ENCODE measurements at places on chromosomes 12 and 14.

DNA sequence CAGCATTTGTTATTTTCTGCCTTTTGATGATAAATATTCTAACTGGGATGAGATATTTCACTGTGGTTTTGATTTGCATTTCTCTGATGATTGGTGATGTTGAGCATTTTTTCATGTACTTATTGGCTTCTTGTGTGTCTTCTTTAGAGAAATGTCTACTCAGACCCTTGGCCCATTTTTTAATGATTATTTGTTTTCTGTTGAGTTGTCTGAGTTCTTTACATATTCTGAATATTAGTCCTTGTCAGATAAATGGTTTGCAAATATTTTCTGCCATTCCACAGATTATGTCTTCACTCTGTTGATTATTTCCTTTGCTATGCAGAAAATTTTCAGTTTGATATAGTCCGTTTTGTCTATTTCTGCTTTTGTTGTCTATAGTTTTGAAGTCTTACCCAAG lies 317.0 kb downstream of the CEP128 start:
- H3K27ac ChIP-seq = no peak overlapping the region
- no peaks in the 10 kb centered on the region for H3K36me3 ChIP-seq
- DNase-seq = no peak
- no peak overlapping the region for H3K4me3 ChIP-seq
- no peaks in the 10 kb centered on the region for H3K27me3 ChIP-seq

- H3K36me3 ChIP-seq = no peaks in the 10 kb centered on the region
- H3K27ac ChIP-seq = no peak overlapping the region
- DNase-seq = no peak
- no peak overlapping the region for H3K4me3 ChIP-seq
Measured at GRCh38 chr12:67885375-67886169, 103.7 kb upstream of the IFNG-AS1 start.

DNA sequence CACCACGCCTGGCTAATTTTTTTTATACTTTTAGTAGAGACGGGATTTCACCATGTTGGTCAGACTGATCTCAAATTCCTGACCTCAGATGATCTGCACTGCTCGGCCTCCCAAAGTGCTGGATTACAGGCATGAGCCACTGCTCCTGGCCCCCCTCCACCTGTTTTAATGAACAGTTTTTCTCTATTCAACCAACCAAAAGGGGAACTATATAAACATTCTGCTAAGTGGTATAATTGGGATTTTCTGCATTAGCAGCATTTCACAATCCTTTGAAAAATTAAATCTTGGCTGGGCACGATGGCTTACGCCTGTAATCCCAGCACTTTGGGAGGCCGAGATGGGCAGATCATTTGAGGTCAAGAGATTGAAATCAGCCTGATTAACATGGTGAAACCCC lies 44.8 kb downstream of the KNTC1 start:
- H3K4me3 ChIP-seq = no peak overlapping the region
- H3K27me3 ChIP-seq = no peaks in the 10 kb centered on the region
- DNase-seq = no peak
- H3K36me3 ChIP-seq = peaks cover 28% of the 10 kb centered on the region
- H3K27ac ChIP-seq = no peak overlapping the region

GRCh38 chr12:46660719-46661109 lies 165.1 kb downstream of the SLC38A4 start:
- peaks cover 52% of the 10 kb centered on the region for H3K4me1 ChIP-seq
- DNase-seq = no peak
- peak overlapping the region; percentile 55 for H3K27ac ChIP-seq
- H3K36me3 ChIP-seq = no peaks in the 10 kb centered on the region

GRCh38 chr14:95432144-95433093 lies 84.0 kb downstream of the SYNE3 start:
- H3K36me3 ChIP-seq = no peaks in the 10 kb centered on the region
- H3K4me3 ChIP-seq = no peak overlapping the region
- H3K4me1 ChIP-seq = no peaks in the 10 kb centered on the region
- H3K27ac ChIP-seq = no peak overlapping the region

DNA sequence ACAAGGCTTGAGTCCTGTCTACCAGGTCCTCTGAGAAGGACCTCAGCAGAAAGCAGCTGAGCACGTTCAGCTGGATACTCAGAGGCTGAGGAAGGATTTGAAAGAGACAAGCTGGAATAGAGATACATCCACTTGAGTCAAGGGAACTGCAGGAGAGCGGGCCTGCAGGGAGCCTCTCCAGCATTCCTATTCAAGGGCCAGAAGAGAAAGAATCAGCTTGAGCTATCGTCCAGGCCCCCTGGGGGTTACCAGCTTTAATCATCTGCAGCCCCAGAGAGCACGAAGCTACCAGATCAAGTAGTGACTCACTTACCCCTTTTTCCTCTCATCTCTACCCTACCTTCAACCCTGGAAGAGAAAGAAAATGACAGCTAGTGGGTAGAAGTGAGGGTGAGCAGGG lies 80.9 kb downstream of the NDUFA12 start:
- H3K27me3 ChIP-seq = no peaks in the 10 kb centered on the region
- DNase-seq = no peak
- H3K4me3 ChIP-seq = no peak overlapping the region
- H3K4me1 ChIP-seq = no peaks in the 10 kb centered on the region
- no peaks in the 10 kb centered on the region for H3K36me3 ChIP-seq
- H3K27ac ChIP-seq = no peak overlapping the region

- no peaks in the 10 kb centered on the region for H3K27me3 ChIP-seq
- H3K27ac ChIP-seq = no peak overlapping the region
- no peak overlapping the region for H3K4me3 ChIP-seq
- no peaks in the 10 kb centered on the region for H3K36me3 ChIP-seq
- DNase-seq = no peak
Measured at GRCh38 chr14:22383515-22384166, 205.4 kb downstream of the DAD1 start.

DNA sequence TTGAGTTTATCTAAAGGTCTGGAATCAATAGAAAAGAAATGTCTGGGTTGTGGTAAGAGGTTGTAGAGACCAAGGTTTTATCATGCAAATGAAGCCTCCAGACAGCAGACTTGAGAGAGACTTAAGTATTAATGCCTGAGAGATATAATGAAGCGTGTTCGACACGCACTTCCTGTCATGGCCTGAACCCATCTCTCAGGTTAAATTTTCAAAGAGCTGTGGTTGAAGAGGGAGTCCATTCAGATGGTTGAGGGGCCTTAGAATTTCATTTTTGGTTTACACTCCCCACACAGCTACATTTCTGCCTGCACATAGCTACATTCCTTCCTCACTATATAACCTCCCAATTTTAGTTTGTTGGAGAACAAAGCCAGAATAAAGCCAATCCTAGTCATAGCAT lies 10.1 kb upstream of the CLEC12A start:
- no peak for DNase-seq
- H3K36me3 ChIP-seq = no peaks in the 10 kb centered on the region
- H3K27ac ChIP-seq = no peak overlapping the region
- no peaks in the 10 kb centered on the region for H3K27me3 ChIP-seq
- H3K4me1 ChIP-seq = no peaks in the 10 kb centered on the region

DNA sequence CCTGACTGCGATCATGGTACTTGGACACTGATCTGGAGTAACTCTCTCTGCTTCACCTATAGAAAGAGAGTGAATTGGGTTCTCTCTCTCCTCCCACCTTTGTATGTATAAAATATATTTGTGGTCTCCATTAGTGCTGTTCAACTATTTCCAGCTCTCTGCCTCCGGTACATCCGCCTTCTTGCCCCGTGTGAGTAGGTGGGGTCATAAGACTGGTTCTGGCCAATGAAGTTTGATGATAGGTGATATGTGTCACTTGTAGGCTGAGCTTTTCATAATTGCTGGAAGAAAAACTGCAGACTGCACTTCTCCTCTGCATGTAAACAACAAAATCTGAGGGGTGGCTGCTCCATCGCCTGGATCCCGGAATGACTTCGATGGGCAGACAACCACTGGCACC lies 210.4 kb downstream of the EXOC5 start:
- H3K4me1 ChIP-seq = no peaks in the 10 kb centered on the region
- no peak for DNase-seq
- no peaks in the 10 kb centered on the region for H3K27me3 ChIP-seq
- H3K4me3 ChIP-seq = no peak overlapping the region

DNA sequence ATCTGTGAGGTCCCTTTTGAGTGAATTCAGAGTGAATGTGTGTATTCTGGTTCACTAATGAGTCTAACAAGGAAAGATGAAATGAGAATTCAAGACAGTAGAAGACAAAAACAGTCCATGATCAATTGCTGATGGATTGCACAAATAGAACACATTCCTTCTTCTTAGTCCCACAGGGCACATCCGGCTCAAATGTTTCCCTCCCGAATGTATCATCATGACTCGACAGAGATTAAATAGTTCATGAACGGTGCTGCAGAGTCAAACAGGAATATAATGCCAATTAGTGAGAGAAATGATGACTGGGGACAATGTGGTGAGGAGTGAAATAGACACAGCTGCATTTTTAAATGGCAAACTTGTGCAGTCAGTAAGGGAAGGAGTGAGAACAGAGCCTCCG lies 11.5 kb upstream of the SFSWAP start:
- no peaks in the 10 kb centered on the region for H3K4me1 ChIP-seq
- no peaks in the 10 kb centered on the region for H3K36me3 ChIP-seq
- H3K4me3 ChIP-seq = no peak overlapping the region
- H3K27me3 ChIP-seq = no peaks in the 10 kb centered on the region
- H3K27ac ChIP-seq = no peak overlapping the region

DNA sequence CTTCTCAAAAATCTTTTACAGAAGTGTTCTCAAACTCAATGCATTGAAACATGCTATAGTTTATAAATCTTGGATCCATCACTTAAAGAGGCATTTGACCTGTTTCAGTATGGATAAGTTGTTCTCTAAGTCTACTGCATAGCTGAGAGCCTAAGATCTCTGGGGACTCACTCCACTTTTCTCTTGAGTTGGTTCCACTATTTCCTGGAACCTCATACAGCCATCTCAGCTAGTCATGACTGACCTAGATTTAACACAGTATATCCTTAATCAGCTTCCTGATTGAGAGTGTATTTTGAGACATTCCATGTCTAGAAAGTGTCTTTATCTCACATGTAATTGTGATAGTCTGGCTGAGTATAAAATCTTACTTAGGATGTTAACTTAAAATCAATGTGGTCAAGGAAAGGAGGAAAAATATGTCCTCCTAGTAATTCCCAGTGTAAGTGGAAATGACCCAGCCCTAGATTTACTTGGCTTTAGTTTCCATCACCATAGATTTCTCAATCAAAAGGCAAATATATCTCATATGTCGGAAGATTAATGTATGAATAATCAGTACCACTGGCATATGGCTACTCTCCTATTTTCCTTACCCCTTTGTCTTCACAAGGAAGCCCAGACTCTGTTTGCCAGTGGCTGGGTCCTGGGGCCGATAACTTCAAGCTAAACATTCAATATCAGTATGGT lies 61.9 kb downstream of the KICS2 start:
- H3K36me3 ChIP-seq = no peaks in the 10 kb centered on the region
- H3K27ac ChIP-seq = no peak overlapping the region
- DNase-seq = no peak
- H3K4me3 ChIP-seq = no peak overlapping the region
- no peaks in the 10 kb centered on the region for H3K27me3 ChIP-seq

- no peaks in the 10 kb centered on the region for H3K36me3 ChIP-seq
- no peak overlapping the region for H3K4me3 ChIP-seq
- no peak for DNase-seq
- no peaks in the 10 kb centered on the region for H3K4me1 ChIP-seq
Measured at GRCh38 chr12:100490056-100490455, 16.4 kb downstream of the NR1H4 start.

DNA sequence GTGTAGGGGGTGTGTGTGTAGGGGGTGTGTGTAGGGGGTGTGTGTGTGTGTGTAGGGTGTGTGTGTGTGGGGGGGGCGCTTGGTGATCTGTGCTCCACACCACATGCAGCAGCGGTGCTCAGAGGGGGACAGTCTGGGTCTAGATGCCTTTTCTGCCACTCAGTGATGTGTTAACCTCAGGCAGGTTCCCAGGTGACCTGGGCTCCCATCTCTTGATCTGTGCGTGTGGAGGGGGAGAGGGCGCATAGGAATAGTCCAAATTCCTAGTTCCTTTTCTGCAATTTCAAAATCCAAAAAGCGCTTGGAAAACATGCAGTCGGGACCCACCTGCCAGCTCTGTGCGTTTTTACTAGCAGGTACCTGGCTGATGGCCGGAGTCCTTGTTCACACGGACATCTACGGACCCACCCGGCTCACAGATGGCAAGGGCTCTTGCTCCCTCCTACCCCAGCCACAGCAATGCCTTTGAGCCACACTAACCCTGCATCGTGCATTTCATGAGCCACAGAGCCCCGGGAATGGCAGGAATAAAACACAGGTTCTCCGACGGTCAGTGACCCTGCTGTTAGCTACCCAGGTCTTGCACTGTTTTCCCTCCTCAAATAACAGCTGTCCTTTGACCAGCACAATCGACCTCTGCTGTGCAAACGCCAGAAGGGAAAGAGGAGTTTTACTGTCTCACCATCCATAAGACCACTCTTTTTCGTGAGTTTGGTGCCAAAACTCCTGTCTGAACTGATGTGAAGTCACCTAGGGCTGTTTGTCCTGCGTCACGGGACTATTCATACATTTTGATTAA lies 120.8 kb downstream of the GLT1D1 start:
- no peaks in the 10 kb centered on the region for H3K36me3 ChIP-seq
- no peak overlapping the region for H3K27ac ChIP-seq

- no peaks in the 10 kb centered on the region for H3K27me3 ChIP-seq
- no peak overlapping the region for H3K4me3 ChIP-seq
- DNase-seq = no peak
- H3K36me3 ChIP-seq = no peaks in the 10 kb centered on the region
- H3K4me1 ChIP-seq = no peaks in the 10 kb centered on the region
Measured at GRCh38 chr12:41656454-41656853, 468.3 kb downstream of the PDZRN4 start.

DNA sequence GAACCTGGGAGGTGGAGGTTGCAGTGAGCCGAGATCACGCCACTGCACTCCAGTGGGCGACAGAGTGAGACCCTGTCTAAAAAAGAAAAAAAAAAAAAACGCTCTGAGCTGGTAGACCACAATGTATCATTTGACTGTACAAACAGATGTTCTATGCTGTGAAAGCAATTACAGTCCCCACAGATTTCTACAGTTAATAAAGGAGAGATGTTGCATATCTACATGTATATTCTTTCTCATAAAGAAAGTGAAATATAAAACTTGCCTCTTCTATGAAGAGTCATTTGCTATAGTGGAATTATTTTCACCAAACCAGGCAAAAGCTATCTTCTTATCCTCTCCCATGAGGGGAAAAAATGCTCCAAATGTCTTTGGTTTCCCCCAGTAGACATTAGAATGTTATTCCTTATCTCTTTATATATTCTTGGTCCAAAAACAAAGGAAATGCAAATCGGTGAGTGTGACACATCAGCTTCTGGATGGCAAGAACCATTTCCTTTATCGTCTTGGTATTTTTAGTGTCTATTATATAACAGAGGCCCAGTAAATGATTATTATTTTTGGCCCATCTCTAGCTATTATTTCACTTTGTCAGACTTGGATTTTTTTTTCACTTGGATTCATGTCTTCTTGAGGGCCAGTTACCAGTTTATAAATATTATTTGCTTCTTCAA lies 230.4 kb downstream of the SSPN start:
- no peak overlapping the region for H3K4me3 ChIP-seq
- no peaks in the 10 kb centered on the region for H3K27me3 ChIP-seq
- H3K27ac ChIP-seq = no peak overlapping the region
- no peaks in the 10 kb centered on the region for H3K36me3 ChIP-seq

- no peak overlapping the region for H3K27ac ChIP-seq
- no peak for DNase-seq
Measured at GRCh38 chr14:88904206-88904647, 79.8 kb downstream of the TTC8 start.

GRCh38 chr14:88386256-88386794 lies 868 bp downstream of the SPATA7 start:
- DNase-seq = no peak
- H3K4me3 ChIP-seq = peak overlapping the region; percentile 94
- peaks cover 14% of the 10 kb centered on the region for H3K4me1 ChIP-seq
- no peaks in the 10 kb centered on the region for H3K27me3 ChIP-seq
- peak overlapping the region; percentile 79 for H3K27ac ChIP-seq
